GM20000 (cell line): ENCODE measurements at places on chromosomes 6 and 20.

- no peak for DNase-seq
These were observed 203.2 kb upstream of the THBS2 start for GRCh38 chr6:169456840-169457239.

- no peak for DNase-seq
These were observed 93.3 kb upstream of the GCM1 start for GRCh38 chr6:53241938-53242337.

DNA sequence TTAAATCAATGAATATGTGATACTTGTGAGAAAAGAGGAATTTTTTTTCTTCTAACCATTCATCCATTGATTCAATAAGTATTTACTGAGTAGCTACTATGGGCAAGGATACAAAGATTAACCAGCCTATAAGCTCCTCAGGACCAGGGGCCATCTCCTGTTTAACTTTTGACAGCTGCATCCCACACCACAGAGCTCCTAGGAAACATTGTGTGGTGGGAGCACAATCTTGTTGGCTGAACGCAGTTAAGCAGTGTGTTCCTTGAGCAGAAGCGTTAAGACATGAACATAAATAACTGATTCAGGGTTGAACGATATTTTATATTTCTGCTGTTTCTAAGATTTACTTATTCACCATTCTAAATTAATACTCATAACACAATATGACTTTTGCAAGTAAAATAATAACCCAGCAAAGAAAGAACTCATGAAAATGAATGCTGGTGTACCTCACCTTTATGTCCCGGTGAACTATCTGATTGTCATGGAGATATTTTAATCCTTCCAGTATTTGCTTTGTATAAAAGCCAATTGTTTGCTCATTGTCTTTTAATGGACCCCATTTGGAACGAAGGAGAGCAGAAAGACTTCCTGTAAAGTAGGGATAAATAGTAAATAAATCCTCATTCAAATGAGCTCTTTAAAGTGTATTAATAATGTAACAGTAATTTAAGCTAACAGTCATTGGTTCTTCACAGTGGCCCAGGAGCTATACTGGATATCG is 62.6 kb upstream of the MAP7 start:
- no peak for DNase-seq

DNA sequence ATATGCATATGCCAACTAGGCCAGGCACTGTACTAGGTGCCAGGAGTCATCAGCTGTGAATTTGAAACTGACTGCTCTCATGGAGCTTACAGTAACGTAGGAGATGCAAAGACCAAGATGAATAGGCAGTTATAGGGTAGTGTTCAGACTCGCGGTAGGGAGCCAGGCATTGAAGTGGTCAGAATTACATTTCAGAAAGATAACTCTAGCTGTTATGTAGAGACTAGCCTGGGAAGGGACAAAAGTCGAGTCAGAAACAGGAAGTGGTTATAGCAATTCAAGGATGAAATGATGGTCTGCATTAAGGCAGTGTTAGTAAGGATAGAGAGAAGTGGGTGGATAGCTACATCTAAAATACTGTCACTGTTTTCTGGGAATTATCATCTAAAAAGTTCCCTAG is 56.6 kb downstream of the PCMT1 start:
- DNase-seq, result no peak

DNA sequence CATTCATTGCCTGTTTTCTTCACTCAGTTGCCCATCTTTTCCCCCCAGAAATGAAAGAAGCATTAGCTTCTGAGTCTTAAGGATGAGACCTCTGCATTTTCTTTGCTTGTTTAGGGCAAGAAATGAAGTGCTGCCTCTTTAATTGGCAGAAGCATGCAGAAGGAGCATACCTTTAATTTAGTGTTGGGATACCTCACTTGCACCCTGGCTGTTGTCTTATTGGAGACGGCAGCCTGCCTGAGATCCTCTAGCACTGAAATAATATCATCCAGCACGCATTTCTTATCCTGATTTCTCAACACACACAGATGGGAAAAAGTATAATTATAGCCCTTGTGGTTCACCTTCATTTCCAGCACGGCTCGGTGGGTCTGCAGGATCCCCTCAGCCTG is 43.1 kb downstream of the PTCHD4 start:
- DNase-seq, result no peak

DNA sequence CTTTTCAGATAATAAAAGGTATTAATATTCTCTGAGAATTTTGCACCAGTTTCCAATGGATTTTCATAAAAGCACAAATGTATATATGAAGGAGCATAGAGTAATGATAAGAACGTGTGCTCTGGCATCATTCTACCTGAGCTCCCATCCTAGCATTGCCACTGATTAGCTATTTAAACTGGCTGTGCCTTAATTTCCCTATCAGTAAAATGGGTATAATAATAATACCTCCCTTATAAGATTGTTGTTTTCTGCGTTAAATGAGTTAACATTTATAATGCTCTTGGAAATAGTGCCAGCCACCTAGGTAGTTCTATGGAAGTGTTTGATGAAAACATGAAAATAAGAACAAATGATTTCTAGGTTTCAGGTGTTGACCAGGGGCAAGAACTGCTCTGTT is 11.2 kb downstream of the ZKSCAN3 start:
- DNase-seq, result no peak

- no peak for DNase-seq
These were observed 37.5 kb upstream of the HAO1 start for GRCh38 chr20:7977709-7978108.

DNA sequence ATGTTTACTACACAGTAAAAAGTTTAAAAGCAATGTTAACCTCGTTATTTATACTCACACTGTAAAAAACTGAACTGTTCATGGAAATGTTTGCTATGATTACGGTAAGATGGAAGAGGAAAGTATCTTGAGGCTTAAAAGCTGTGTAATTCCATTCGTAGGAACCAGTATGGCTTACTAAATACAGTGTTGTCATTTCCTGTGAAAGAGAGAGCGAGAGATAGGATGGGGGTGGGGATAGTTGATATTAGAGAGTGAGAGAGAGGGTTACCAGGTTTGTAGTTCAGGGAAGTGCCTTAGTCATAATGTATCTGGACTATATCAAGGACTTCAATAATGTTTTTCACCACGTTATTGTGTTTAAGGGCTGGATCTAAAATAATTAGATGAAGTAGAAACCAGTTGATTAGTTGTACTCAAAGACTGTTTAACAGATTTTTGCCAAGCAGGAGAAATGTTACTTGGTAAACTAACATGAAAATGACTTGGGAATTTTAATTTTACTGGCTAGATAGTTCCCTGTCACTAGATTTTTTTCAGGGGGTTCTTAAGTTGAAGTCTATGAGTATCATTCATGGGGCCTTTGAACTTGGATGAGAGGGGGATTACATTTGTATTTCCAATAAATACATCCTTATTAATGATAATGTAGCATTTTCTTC is 30.4 kb downstream of the AFDN start:
- no peak for DNase-seq
